ENCODE measurements at places on chromosomes 12 and 14. TPM values are rescaled to one million over a fixed set of nuclear protein-coding genes. Genes with fewer than 3 reads are reported as not detected.

Gene ERP27
- 0.49 TPM for total RNA-seq

Gene TPH2
- total RNA-seq, result not detected

Gene CHURC1
- 58.7 TPM for total RNA-seq

Gene CIROP
- not detected for total RNA-seq

Gene KLRC2
- total RNA-seq, result 0.32 TPM

DNA sequence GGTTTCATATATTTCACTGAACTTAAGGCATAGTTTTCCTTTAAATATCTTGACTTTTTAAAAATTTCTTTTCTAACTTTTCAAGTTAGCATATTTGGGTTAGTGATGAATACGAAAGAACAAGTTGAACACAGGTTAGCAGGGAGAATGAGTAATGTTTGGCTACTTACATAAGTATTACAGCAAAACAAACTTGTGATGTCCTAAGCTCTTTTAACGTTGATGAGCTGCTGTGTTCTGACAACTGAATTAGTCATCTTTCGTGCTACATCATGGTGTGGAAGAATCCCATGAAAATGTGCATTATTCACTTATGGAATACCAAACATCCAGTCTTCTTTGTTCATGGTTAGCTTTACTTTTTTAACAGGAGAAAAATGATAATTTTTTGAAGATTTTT lies 36.3 kb upstream of the PDZRN4 start:
- DNase-seq, result no peak

DNA sequence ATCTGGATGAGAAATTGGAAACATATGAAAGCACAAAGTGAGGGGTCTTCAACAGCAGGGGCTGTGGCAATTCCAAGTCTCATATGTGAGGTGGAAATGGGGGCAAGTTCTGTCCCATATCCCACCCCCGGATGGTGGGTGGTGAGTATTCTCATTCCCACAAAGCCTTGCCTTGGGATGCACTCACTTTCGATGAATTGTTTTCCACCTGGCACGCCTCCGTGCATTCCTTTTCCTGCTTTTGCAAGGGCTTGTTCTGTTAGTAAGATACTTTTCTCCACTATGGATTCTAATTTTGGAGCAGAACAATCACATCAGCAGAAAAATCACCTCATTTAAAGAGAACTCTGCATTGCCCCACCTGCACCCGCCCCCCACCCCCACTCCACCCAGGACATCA lies 3.1 kb downstream of the LACRT start:
- no peak for DNase-seq

DNA sequence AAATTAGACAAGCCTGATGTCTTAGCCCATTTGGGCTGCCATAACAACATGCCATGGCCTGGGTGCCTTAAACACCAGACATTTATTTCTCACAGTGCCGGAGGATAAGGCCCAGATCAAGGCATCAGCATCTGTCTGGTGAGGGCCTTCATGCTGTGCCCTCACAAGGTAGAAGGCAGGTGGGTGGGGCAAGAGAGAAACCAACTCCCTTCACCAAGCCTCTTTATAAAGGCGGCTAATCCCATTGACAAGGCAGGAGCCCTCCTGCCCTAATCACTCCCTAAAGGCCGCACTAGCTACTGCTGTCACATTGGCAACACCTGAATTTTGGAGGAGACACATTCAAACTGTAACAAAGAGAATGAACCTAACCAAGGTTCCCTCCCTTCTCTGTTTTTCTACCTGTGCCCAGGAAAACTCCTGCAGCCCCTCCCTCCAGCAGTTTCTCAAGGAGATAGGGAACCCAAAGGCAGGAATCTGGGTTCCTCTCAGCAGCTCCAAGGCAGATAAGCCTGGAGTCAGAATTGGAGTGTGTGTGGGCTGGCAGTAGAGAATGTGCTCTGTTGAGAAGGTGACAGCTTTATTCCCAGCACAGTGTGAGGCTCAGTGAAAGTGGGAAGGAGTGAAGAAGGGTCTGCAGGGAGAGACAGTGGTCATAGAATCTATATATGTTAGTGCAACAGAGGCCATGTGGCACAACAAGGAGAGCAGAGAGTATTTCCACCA lies 21.7 kb upstream of the GPATCH2L start:
- no peak for DNase-seq

GRCh38 chr12:78540606-78541336 lies 323.8 kb upstream of the SYT1 start:
- no peak for DNase-seq

GRCh38 chr14:61678975-61679374 lies 16.3 kb upstream of the HIF1A start:
- DNase-seq, result no peak

DNA sequence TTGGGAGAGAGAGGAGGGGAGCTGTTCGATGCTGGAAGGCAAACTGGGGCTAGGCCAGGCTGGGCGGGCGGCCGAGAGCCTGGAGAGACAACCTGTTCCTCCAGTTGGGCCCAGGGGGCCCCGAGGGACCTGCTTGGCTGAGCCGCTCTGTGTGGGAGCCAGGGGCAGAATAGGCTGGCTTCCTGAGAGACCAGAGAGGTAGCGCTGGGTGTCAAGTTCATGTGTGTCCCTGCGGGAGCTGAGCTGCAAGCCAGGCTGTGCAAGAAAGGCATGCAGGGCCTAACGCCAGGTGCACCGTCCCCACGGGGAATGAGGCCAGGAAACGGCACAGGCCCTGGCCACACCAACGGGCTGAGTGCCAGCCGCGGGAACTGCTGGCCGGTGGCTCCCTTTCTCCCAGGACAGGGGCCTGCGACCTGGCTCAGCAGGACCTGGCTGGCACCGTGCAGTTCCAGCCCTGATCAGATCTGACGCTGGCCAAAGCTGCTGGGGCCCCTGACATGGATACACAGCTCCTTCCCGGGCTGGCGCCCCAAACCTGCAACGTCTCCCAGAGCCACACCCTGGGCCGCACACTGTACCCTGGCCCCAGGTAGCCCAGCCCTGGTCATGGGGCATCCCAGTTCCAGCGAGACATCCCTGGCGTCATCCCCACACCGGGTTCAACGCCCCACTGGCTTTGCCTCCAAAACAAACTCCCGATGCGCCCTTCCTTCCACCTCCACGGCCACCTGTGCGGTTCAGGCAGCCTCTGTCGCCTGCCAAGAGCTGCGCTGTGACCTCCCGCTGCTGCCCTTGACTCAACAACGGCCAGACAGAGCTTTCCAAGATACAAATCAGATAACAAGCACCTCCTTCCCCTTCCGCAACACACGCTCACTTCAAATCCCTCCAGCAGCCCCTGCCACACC lies 65.0 kb downstream of the RFLNA start:
- DNase-seq, result peak; percentile 79

DNA sequence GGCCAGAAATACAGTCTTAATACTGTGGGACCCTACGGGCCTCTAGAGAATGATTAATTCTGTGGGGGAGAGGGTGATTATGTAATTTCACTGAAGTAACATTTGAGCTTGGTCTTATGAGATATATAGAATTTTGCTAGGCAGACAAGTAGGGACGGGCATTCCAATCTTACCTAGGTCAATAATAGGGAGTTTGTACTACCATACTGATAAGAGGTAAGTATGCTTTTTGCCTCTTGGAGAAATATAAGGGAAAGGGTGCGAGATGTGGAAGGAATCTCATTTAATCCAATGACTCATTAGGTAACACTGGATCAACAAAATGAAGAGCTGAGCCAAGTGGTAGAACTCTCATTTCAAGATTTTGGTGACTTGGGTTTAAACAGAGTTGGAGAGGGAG lies 5.2 kb downstream of the RAB5B start:
- DNase-seq, result no peak

GRCh38 chr14:87489196-87489819 lies 503.7 kb downstream of the GALC start:
- DNase-seq, result no peak

GRCh38 chr12:62934239-62934798 lies 631 bp downstream of the PPM1H start:
- no peak for DNase-seq

- no peak for DNase-seq
These were observed 9.1 kb downstream of the GNG2 start for GRCh38 chr14:51869411-51870100.

DNA sequence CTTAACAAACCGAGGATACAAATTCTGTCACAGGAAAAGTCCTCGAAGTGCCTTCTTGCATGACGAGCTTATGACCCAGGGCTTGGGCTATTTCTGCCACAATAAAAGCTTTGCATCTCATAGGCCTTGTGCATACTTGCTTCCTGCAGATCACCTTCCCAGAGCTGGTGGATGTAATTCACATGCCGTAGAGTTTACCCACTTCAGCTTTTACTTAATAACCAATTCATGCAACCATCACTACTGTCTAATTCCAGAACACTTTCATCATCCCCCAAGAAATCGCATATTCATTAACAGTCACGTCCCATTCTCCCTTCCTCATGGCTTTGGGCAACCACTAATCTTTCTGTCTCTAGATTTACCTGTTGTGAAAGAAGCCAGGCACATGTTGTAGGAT lies 9.0 kb upstream of the BDKRB1 start:
- no peak for DNase-seq

DNA sequence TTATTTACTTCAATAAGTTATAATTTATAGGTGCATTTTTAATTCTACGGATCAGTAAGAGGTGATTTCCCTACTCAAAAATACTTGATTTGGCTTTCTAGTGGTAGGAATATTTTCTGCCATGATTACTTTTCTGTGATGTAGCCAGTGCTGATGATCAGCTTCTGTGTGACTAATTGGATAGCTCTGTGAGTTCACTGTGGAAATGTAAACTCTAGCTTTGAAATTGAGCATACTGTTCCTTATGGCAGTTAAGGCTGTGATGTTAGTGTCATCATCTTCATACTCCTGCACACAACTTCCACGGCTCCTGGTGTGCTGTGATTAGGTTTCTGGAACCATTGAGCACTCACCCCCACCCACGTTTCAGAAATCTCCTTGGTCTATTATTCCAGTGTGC lies 48.2 kb downstream of the PLEKHA5 start:
- DNase-seq, result no peak

DNA sequence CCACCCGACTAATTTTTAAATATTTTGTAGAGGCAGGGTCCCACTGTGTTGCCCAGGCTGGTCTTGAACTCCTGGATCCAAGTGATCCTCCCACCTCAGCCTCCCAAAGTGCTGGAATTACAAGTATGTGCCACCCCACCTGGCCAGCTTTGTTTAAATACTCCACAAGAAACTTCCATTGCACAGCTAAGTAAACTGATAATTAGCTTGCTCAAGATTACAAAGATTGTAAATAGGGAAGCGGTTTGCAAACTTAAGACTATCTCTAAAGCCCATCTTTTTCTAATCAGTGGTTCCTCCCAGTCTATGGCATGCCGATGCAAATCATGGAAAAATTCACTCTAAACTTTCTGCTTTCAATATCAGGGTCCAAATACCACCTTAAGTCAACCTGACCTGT lies 9.7 kb downstream of the SLC7A8 start:
- DNase-seq, result no peak

DNA sequence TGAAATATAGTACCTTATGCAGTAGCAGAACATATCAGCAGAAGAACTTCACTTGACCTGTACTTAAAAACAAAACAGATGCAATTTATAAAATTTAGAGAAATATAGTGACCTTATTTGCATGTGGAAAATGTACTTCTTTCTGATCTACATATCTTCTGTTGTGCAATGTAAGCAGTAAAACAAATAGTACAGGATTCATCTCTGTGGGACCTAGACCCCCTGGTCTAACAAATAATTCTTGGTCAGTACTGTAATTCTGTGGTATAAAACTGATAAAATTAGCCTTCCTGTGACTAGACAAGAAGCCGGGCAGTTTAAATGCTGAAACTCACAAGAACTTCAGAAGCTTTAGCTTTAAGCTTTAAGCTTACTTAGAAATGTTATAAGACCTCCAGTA lies 21.6 kb downstream of the HIF1A start:
- no peak for DNase-seq

DNA sequence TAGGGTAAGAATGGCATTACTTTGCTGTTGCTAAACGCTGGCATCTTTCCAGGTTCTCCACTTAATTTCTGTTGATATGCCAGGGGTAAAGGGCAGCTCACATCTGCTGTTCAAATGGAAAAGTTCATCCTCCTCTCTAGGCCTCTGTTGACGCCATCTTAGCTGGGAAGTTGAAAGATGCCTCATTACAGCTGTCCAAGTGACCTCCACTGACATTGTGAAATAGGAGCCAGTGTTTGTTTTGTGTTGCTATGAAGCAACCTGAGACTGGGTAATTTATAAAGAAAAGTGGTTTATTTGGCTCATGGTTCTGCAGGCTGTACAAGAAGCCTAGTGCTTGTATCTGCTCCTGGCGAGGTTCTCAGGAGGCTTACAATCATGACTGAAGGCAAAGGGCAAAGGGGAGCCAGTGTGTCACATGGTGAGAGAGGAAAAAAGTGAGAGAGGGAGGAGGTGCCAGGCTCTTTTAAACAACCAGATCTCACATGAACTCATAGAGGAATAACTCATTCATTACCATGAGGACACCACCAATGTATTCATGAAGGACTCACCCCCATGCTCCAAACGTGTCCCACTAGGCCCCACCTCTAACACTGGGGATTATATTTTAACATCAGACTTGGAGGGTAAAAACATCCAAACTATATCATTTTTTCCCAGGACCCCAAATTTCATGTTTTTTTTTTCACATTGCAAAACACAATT lies 3.2 kb upstream of the ADAM21 start:
- no peak for DNase-seq

DNA sequence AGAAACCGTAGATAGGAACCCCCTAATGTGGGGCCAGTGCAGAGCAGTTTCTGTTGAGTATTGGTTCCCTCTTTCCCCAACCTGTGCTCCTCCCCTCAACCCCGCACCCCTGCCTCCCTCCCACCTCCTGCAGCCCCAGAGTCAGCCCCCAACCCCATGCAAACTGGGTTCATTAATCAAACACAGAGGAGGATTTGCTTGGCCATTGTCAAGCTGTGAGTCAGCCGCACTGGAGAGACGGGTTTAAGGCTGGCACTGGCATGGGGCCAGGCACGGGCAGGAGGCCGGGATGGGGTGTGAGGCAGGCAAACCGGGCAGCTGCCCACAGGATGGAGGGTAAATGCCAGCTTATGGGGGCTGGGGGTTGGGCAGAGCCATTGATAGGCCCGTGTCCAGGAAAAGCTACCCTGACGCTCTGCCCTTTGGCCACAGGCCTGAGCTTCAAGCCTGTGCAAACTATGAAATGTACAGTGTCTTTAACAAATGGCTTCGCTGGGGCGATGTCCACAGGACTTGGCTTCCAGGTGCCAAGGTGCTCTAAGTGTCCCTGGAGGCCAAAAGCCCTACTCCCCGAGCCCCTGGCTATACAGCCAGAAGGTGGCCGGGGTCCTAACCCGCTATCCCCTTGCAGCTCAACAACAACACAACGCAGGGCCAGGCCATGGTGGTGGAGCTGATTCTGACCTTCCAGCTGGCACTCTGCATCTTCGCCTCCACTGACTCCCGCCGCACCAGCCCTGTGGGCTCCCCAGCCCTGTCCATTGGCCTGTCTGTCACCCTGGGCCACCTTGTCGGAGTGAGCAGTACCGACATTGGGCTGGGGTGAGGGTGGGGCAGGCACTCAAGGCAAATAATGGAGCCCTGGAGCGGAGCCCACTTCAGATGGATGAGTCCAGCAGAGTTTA lies 1.4 kb downstream of the AQP5 start:
- peak; percentile 85 for DNase-seq

GRCh38 chr12:69241438-69242092 lies 2.2 kb downstream of the CPSF6 start:
- DNase-seq, result no peak

All from mucosa of gallbladder (tissue), 1 donor.